ENCODE measurements at places on chromosomes 12 and 14. TPM values are rescaled to one million over a fixed set of nuclear protein-coding genes. Genes with fewer than 3 reads are reported as not detected.

- H3K36me3 ChIP-seq, result no peaks in the 10 kb centered on the region
- DNase-seq, result no peak
- no peak overlapping the region for H3K4me3 ChIP-seq
- H3K4me1 ChIP-seq, result no peaks in the 10 kb centered on the region
Measured at GRCh38 chr12:47858511-47859266, 39.0 kb upstream of the HDAC7 start.

DNA sequence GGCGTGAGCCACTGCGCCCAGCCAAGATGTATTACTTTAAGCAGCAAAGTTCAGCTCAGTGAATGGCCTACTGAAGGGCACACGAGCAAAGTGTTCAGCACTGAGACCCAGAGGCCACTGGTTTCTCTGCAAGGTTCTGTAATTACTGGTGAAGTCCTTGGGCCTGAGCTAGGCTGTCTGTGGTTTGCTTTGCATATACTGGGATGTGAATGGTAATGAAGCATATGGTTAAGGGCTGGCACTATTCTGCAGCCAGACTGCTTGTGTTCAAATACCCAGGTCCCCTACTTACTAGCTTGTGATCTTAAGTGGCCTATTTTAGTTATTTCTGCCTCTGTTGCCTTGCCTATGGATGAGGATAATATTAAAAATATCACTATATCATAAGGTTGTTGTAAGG, 72.0 kb downstream of the LLPH start:
- H3K4me1 ChIP-seq, result peaks cover 19% of the 10 kb centered on the region
- H3K27ac ChIP-seq, result no peak overlapping the region
- no peaks in the 10 kb centered on the region for H3K27me3 ChIP-seq
- no peak overlapping the region for H3K4me3 ChIP-seq
- no peaks in the 10 kb centered on the region for H3K36me3 ChIP-seq
- no peak for DNase-seq

- no peaks in the 10 kb centered on the region for H3K36me3 ChIP-seq
- no peak overlapping the region for H3K27ac ChIP-seq
- H3K4me1 ChIP-seq, result peaks cover 9% of the 10 kb centered on the region
- DNase-seq, result no peak
Measured at GRCh38 chr12:89960011-89960507, 251.4 kb upstream of the ATP2B1 start.

- peaks cover 3% of the 10 kb centered on the region for H3K4me1 ChIP-seq
- H3K4me3 ChIP-seq, result no peak overlapping the region
- H3K27ac ChIP-seq, result no peak overlapping the region
- no peaks in the 10 kb centered on the region for H3K36me3 ChIP-seq
- H3K27me3 ChIP-seq, result peaks cover 2% of the 10 kb centered on the region
Measured at GRCh38 chr12:131124487-131125280, 171.0 kb downstream of the ADGRD1 start.

- peaks cover 57% of the 10 kb centered on the region for H3K4me1 ChIP-seq
- H3K27me3 ChIP-seq, result no peaks in the 10 kb centered on the region
- H3K27ac ChIP-seq, result peak overlapping the region; percentile 31
- peak overlapping the region; percentile 91 for H3K4me3 ChIP-seq
- H3K36me3 ChIP-seq, result peaks cover 15% of the 10 kb centered on the region
- no peak for DNase-seq
Measured at GRCh38 chr12:58916921-58917511, 3.3 kb downstream of the LRIG3 start.

Gene GLT1D1
- 2.6 TPM for total RNA-seq

DNA sequence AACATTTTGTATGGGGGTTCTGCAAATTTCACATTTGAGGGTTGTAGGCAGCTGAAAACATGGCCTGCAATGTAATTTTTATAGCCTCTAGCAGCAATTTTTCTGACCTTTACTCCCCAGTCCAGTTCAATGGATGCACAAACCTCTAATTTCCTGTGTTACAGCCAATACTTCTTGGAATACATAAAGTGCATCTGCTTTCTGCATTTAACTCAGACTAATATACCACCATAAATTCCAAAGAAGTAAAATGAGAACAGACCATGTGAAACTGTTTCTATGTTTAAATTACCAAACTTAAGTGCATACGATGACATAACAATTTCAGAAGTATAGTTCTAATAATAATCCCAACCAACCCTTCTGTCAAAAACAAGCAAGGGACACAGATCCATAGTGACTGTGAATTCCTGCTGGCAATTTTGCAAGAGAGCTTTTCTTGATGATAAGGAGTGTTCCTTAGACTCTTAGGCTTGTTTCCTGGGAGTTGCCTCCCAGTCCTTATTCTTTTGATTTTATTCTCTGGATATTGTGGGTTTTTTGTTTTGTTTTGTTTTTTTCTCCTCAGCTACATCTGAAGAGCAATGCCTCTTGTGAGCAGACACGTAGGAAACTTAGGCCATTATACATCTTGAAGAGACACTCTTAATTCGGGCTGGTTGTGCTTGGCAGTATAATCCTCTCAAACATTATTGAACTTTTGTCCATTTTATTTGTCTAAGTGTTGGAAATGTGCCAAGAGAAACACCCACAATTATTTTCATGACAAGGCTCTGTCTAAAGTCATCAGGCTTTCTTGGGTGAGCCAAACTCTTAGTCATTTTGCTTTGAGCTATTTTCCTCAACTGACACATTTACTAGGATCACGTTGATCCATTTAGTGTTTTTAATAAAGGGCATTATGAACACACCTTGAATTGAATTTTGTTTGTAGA, 51.3 kb upstream of the RERGL start:
- DNase-seq, result no peak
- H3K4me1 ChIP-seq, result no peaks in the 10 kb centered on the region
- H3K27ac ChIP-seq, result peak overlapping the region; percentile 33

DNA sequence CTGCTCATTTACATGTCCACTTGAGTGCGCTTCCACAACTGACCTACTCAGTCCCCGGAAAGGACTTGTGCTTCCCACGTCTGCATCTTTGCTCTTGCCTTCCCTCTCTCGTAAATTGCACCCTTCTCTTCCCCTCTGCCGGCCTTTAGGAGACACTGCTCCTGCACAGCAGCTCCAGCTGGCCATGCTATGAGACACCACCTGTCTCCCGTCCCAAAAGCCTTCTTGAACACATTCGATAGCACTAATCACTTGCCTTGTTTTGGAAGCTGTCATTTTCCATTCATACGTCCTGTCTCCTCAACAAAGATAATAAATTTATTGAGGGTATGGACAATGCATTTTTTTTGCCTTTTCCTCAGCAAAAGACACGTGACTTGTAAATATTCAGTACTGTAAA, 15.7 kb upstream of the KCNA1 start:
- H3K36me3 ChIP-seq, result peaks cover 3% of the 10 kb centered on the region
- no peak overlapping the region for H3K4me3 ChIP-seq
- peaks cover 77% of the 10 kb centered on the region for H3K27me3 ChIP-seq
- no peak for DNase-seq

Gene NDUFA9
- total RNA-seq, result 272 TPM

DNA sequence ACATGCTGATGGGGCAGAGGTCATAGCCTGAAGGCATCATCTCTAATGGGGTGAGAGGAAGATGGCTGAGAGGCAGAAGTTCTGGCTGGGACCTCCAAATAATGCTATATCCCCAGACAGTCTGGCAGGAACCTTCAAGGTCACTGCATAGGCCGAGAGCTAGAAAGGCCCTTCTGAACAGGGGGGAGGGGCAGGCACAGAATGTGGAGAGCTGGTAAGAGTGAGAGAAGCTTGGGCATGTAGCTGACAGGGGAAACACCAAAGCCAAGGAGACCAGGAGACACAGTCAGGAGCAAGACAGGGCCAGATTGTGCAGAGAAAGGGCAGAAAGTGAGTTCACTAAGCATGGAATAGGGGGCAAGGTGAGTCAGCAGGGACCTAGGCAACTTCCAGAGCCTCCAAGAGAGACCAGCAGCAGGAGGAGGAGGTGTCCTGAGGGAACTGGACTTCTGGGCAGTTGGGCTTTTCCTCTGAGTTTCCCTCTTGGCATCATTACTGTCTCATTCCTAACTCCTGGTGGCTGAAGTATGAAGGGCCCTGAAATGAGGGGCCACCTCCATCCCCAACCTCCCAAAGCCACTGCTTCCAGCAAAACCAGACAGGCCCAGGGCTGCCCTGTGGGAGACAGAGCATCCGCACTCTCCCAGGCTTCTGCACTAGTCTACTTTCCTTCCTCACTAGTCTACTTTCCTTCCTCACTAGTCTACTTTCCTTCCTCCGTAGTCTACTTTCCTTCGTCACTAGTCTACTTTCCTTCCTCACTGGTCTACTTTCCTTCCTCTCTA, 17.1 kb downstream of the ANO2 start:
- peak; percentile 48 for DNase-seq
- peaks cover 65% of the 10 kb centered on the region for H3K27me3 ChIP-seq
- H3K4me3 ChIP-seq, result no peak overlapping the region
- H3K4me1 ChIP-seq, result peaks cover 8% of the 10 kb centered on the region
- peaks cover 3% of the 10 kb centered on the region for H3K36me3 ChIP-seq
- H3K27ac ChIP-seq, result no peak overlapping the region

Gene ANKLE2
- 75.9 TPM for total RNA-seq

- DNase-seq, result no peak
- no peaks in the 10 kb centered on the region for H3K36me3 ChIP-seq
- H3K4me1 ChIP-seq, result peaks cover 50% of the 10 kb centered on the region
- H3K4me3 ChIP-seq, result peak overlapping the region; percentile 37
- H3K27me3 ChIP-seq, result no peaks in the 10 kb centered on the region
- peak overlapping the region; percentile 76 for H3K27ac ChIP-seq
Measured at GRCh38 chr14:24394275-24394674, 4.5 kb upstream of the NYNRIN start.

- peaks cover 25% of the 10 kb centered on the region for H3K4me1 ChIP-seq
- DNase-seq, result no peak
- no peaks in the 10 kb centered on the region for H3K27me3 ChIP-seq
- no peaks in the 10 kb centered on the region for H3K36me3 ChIP-seq
- H3K4me3 ChIP-seq, result peak overlapping the region; percentile 79
Measured at GRCh38 chr12:62957233-62957953, 22.4 kb upstream of the PPM1H start.

DNA sequence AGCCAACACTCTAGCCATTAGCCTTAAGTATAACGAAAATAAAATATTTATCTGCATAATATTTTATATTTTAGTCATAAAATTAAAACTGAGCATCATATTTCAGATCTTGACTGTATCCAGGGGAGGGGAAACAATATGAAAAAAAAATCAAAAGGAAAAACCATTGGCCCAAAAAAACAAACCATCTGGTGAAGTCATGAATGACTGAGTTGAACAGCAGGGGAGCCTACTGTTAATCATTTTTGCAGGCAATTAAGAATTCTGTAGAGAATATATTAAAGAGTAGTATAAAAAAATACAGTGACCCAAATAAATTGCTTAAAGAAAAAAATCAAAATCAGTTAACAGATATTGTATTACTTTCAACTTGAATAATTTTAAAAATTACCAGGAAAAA, 224.8 kb downstream of the C12orf50 start:
- H3K27ac ChIP-seq, result no peak overlapping the region
- no peak overlapping the region for H3K4me3 ChIP-seq
- no peak for DNase-seq
- no peaks in the 10 kb centered on the region for H3K27me3 ChIP-seq

Gene STYK1
- 8.9 TPM for total RNA-seq

Gene ITGA7
- total RNA-seq, result 39.2 TPM

DNA sequence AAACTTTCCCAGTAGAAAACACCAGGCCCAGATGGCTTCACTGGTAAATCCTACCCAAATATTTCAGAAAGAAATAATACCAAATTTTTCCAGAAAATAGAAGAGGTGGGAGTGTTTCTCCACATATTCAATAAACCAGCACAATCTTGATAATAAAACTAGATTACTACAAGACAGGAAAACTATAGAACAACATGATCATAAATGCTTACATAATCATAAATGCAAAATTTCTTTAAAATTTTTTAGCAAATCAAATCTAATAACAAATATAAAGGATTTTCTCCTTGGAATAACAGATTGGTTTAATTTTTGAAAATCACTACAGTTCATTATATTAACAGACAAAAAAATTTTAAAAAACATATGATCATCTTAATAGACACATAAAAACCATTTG, 294.5 kb downstream of the BCL11B start:
- DNase-seq, result no peak
- no peak overlapping the region for H3K4me3 ChIP-seq
- H3K36me3 ChIP-seq, result no peaks in the 10 kb centered on the region

DNA sequence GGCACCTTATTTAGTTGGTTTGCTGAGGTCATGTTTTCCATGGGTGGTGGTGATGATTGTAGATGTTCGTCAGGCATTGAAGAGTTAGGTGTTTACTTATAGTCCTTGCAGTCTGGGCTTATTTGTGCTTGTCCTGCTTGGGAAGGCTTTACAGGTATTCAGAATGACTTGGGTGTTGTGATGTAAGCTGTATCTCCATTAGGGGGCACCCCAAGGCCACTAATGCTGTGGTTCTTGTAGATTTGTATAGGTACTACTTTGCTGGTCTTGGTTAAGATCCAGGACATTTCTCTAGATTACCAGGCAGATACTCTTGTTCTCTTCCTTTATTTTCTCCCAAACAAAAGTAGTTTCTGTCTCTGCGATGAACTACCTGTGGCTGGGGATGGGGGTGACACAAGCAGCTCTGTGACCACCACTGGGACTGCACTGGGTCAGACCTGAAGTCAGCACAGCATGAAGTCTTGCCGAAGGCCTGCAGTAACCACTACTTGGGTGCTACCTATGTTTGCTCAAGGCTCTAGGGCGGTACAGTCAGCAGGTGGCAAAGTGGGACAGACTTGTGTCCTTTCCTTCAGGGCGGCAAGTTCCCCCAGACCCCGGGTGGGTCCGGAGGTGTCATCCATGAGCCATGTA, 35.8 kb upstream of the FBXO33 start:
- H3K4me1 ChIP-seq, result no peaks in the 10 kb centered on the region
- H3K4me3 ChIP-seq, result no peak overlapping the region
- DNase-seq, result no peak
- H3K36me3 ChIP-seq, result no peaks in the 10 kb centered on the region

Gene TMEM179
- total RNA-seq, result 5.6 TPM

DNA sequence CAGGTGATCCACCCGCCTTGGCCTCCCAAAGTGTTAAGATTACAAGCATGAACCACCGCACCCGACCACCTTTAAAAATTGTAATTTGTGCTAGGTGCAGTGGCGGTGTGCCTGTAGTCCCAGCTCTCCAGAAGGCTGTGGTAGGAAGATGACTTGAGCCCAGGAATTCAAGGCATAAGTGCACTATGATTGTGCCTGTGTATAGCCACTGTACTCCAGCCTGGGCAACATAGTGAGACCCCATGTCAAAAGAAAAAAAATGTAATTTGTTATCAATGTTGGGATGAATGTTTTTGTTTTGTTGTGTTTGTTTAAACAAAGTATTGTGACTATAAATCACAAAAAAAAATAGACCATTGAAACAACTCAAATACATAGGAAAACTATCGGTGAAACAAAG, 43.1 kb upstream of the NAP1L1 start:
- H3K4me3 ChIP-seq, result no peak overlapping the region
- no peak overlapping the region for H3K27ac ChIP-seq
- no peak for DNase-seq
- H3K4me1 ChIP-seq, result no peaks in the 10 kb centered on the region

- H3K4me1 ChIP-seq, result peaks cover 14% of the 10 kb centered on the region
- no peak overlapping the region for H3K27ac ChIP-seq
- H3K4me3 ChIP-seq, result no peak overlapping the region
Measured at GRCh38 chr12:46267575-46267824, 1.3 kb downstream of the SLC38A1 start.

GRCh38 chr12:50615907-50616296, 111.1 kb downstream of the DIP2B start:
- peak overlapping the region; percentile 60 for H3K4me3 ChIP-seq
- H3K4me1 ChIP-seq, result peaks cover 23% of the 10 kb centered on the region
- peak overlapping the region; percentile 89 for H3K27ac ChIP-seq
- no peak for DNase-seq

All from type B pancreatic cell (in vitro differentiated cells).